ENCODE measurements at places on chromosomes 6 and 20.

- H3K4me3 ChIP-seq = no peak overlapping the region
- no peak for DNase-seq
- H3K27me3 ChIP-seq = no peaks in the 10 kb centered on the region
- H3K27ac ChIP-seq = no peak overlapping the region
These were observed 132.3 kb downstream of the PDE7B start for GRCh38 chr6:135983718-135984343.

DNA sequence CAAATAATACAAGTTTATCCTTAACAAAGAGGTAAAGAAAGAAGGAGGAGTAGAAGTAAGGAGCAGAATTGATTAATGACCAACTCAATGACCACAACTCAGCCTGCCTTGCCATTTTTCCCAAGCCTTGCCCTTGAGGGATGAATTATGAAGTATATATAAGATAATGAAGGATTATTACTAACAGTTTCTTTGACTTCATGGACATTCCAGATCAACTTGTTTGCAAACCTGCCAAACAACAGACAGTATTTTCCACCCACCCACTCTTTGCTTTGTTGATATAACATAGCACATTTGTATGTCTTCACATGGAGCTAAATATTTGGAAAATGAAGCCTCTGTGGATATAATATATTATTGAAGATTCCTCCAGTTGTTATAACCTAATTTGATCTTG lies 9.9 kb upstream of the C6orf141 start:
- H3K4me3 ChIP-seq = no peak overlapping the region
- no peak overlapping the region for H3K27ac ChIP-seq
- no peaks in the 10 kb centered on the region for H3K27me3 ChIP-seq
- no peaks in the 10 kb centered on the region for H3K36me3 ChIP-seq
- no peak for DNase-seq
- H3K4me1 ChIP-seq = no peaks in the 10 kb centered on the region

GRCh38 chr6:116564311-116564710 lies 7.0 kb upstream of the RWDD1 start:
- DNase-seq = no peak
- H3K36me3 ChIP-seq = no peaks in the 10 kb centered on the region
- H3K4me1 ChIP-seq = no peaks in the 10 kb centered on the region

DNA sequence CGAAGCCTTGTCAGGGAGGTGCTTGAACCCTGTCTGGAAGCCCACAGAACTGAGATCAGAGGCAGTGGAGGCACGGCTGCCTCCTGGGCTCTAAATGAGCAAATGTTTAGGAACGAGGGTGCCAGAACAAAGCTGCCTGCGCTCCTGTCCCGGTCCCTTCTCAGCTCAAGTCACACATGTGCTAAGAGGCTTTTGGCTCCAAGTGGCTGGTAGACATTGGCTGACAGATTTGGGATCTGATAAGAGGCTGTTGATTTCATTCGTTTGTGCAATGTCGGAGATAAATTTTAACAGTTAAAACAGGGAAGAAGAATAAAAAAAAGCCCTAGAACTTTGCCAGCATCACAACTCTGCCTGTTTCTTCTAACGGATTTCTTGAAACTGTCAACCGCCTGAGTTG lies 191.8 kb downstream of the NRN1 start:
- no peaks in the 10 kb centered on the region for H3K4me1 ChIP-seq
- no peak for DNase-seq
- no peaks in the 10 kb centered on the region for H3K36me3 ChIP-seq
- H3K4me3 ChIP-seq = no peak overlapping the region

DNA sequence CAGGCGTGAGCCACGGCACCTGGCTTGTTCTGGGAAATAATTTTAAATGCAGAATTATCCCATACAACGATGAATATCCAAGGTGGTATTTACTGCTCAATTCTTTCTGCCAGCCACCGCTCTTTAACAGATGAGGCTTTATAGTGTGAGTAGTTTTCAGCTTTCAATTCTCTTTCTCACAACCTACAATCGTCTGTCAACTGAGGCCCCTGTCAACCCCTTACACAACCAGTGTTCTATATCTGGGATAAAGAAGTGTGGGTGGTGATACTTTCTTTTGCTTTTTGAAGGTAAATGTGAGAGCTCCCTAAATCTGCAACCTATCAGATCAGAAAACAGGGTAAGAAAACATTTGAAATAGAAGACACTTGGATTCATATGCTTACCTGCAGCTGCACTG lies 22.5 kb downstream of the STAU1 start:
- no peaks in the 10 kb centered on the region for H3K27me3 ChIP-seq
- DNase-seq = no peak
- no peaks in the 10 kb centered on the region for H3K4me1 ChIP-seq

- no peaks in the 10 kb centered on the region for H3K4me1 ChIP-seq
- no peak overlapping the region for H3K4me3 ChIP-seq
- no peak overlapping the region for H3K27ac ChIP-seq
- no peaks in the 10 kb centered on the region for H3K27me3 ChIP-seq
- H3K36me3 ChIP-seq = no peaks in the 10 kb centered on the region
- DNase-seq = no peak
These were observed 164.8 kb upstream of the QKI start for GRCh38 chr6:163249651-163250101.

GRCh38 chr20:20897145-20897544 lies 184.7 kb upstream of the RALGAPA2 start:
- no peaks in the 10 kb centered on the region for H3K36me3 ChIP-seq
- H3K27ac ChIP-seq = no peak overlapping the region
- peaks cover 3% of the 10 kb centered on the region for H3K4me1 ChIP-seq
- no peak overlapping the region for H3K4me3 ChIP-seq

DNA sequence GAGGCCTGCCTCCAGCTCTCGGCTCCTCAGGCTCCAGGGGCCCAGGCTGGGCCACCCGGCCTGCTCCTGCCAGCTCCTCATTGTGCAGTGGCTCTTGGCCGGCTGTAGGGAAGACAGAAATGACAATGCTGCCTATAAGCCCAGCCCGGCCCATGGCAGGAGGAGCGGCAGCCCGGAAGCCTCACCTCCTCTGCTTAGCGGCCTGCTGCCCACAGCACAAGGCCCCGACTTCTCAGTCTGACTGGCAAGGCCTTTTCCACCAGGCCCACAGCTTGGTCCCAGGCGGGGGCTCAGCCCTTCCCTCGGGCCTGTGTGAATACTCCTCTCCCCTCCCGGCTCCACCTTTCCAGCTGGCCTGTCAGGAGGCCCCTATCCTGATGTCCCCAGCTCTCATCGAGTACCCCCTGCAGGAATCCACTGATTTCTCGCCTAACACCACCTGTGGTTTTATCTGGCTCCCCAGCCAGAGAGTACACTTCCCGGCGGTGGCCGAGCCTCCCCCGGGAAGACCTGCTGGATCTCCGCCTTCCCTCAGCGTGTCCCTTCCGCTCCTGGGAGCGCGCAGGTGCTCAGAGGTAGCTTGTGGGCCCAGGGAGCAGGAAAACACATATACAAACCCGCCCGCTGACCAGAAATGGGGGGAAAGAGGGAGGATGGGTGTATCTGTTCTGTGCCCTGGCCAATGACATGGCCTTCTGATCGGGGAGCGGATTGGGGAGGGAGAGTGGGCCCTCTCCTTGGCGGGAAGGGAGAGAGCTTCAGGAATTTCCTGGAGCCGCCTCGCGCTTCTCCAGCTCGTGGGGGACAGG lies 963 bp downstream of the DDRGK1 start:
- H3K27ac ChIP-seq = no peak overlapping the region
- peaks cover 14% of the 10 kb centered on the region for H3K36me3 ChIP-seq
- no peaks in the 10 kb centered on the region for H3K4me1 ChIP-seq
- no peak for DNase-seq
